Stimulated activated CD4-positive, alpha-beta T cell treated with anti-CD3 and anti-CD28 coated beads, Interleukin-12 subunit alpha, Interleukin-12 subunit beta, amount 100 ng/mL, for 24 hours (primary cell): ENCODE measurements at places on chromosomes 12 and 14.

GRCh38 chr12:100935929-100936328 lies 141.4 kb downstream of the ANO4 start:
- no peak for DNase-seq

DNA sequence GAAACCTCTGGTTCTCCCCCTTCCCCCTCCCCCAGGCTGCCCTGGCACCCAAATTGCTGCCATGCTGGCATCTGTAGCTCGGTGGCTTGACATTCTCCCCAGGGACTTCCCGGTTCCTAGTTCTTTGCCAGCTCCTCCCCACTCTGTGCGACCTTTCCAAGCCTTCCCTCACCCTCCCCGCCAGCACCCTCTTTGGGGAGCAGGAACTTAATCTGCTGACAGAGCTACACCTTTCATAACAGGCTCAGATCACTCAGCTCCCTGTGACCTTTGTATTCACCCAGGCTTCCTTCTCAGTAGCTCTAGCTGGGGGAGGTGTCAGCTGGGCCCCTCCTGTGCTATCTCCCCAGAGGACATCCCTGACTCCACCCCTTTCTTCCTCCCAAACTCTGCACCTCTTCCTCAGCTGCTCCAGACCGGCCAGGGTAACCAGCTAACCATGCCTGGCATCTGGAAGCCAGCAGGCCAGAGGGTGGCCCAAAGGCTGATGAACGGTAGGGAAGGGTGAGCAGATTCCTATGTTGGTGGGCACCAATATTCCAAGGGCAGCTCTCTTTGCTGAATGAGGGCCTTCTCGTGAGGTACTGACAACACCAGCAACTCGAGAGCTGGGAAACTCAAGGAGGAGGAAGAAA lies 1.8 kb upstream of the COX14 start:
- DNase-seq: no peak

GRCh38 chr12:85923767-85924331 lies 49.8 kb downstream of the NTS start:
- no peak for DNase-seq

DNA sequence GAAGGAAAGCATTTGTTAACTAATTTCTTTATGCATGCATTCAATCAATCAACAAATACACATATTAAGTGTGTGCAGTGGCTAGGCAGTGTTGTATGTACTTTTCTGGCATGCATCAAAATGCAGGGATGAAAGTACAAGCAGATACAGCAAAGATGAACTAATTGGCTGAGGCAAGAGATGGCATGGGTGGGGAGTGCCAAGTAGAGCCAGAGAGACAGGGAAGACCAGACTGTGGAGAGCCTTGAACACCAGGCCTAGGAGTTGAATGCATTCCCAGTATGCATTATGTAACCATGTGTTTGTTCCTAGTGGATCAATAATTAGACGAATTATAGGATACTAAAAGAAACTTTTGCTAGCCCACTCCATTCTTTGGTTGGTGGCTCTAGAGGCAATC lies 17.3 kb upstream of the LMNTD1 start:
- no peak for DNase-seq

- peak; percentile 23 for DNase-seq
These were observed 17.8 kb downstream of the NANOG start for GRCh38 chr12:7806863-7807487.
